ENCODE measurements at places on chromosomes 6 and 20.

- no peak for DNase-seq
These were observed 3.7 kb upstream of the CMTR1 start for GRCh38 chr6:37429352-37429750.

- no peak for DNase-seq
These were observed 25.9 kb downstream of the SF3B5 start for GRCh38 chr6:144069506-144069905.

DNA sequence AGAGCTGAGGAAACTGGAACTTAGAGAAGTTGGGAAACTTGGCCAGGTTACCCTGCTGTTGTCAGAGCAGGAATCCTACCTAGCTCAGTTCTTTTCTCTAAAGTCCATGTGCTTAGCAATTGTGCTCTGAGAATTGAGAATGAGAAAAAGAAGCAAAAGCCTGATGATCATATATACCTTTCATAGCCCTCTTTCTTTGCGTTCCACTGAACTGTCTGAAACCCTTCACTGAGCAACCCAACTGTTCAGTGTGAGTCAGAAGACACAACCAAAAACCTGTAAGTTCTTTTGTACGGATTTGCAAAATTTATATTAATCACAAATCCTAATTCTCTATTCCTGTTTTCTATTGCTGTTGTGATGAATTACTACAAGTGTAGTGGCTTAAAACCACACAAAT lies 80.6 kb downstream of the PHF3 start:
- DNase-seq: no peak

DNA sequence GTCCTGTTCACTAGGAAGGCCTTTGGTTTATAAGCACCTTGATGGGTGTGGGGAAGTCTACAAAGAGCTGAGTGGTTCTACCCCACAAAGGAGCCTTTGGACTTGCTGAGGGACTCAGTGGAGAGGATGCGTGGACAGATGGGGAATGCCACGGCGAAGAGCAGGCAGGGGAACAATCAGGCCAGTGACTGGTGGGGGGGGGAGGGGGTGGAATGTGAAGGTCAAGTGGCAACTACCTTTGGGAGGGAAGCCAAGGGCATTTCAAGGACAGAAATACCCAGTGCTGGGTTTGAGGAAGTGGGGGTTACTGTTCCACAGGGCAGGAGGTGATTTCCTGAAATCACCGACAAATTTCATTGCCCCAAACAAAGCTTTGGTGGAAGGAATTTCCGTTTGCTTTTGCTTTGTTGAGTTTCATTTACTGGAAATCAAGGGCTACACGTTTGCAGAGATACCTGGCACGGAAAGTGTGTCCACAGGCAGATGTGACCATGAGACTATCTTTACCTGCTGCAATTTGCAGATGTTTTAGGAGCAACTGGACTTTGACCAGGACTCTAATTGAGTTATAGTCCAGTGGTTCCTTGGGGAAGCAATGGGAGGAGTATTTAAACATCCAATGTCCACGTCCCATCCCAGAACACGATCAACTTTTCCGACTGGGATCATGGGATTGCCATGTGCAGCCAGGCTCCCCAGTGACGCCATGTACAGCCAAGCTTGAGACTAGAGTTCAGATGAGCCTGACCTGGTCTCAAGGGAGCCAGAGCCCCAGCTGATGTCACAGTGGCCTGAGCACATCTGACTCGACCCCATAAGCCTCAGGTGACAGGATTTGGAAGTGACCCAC lies 8.0 kb downstream of the CST3 start:
- DNase-seq: no peak

- DNase-seq: no peak
These were observed 71.8 kb upstream of the TMEM181 start for GRCh38 chr6:158488065-158488464.

DNA sequence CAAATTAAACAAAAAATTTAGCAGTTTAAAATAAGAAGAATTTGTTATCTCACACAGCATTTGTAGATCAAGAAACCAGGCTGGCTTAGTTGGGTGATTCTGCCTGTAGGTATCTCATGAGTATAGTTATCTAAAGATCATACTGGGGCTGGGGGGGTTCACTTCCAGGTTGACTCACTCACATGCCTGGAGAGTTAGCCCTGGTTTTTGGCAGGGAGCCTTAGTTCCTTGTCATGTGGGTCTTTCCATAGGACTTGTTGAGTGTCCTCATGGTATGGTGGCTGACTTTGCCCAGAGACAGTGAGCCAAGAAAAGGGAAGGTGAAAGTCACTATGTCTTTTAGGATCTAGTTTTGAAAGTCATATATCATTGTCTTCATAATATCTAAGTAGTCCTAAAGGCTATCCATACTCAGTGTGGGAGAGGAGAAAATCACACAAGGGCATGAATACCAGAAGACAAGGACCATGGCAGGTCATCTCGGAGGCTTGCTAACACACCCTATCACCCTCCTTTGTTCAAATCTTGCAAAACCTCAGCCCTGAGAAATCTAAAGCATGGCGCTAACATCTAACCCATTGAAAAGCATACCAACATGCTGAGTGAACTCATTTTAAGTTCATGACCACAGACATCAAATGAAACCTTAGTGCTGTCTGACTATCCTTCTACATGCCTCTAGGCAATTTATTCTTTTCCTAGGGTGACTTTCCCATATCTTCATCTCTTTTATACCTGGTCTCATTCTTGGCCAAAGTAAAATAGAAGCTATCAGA lies 39.2 kb downstream of the CYP24A1 start:
- DNase-seq: no peak

GRCh38 chr20:50373674-50374286 lies 136.4 kb upstream of the PTPN1 start:
- DNase-seq: no peak

All from NCI-H1417 treated with DMSO at 0.1 percent for 48 hours (cell line).